ENCODE measurements at places on chromosomes 12 and 14.

- no peak for DNase-seq
Observed at GRCh38 chr14:104112113-104112505, 26.3 kb upstream of the KIF26A start.

DNA sequence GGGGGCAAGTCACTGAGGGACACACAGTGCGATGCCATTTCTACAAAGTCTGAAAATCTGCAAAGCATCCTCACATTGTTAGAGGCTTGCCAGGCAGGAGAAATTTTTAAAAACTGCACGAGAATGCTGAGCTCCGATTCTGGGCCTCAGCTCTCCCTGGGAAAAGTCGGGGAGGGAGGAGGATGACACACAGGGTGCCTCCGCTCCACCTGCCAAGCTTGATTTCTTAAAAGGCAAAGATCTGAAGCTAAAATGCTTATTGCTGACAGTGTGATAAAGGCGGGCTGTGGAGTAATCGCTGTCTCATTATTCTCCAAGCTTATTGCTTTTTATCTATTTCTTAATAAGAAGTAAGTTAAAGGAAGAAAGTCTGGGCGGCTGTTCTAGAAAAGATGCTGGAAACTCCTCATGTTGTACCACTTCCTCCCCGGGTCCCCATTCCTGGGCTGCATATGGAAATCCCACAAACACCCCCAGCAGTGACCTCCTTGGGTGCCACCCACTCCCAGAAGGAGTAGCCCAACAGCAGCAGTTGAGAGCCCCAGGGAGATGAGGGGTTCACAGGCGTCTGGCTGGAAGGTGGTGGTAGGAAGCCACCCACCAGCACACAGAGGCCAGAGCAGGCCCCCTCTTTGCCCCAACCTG, 55.0 kb downstream of the CCDC85C start:
- no peak for DNase-seq

DNA sequence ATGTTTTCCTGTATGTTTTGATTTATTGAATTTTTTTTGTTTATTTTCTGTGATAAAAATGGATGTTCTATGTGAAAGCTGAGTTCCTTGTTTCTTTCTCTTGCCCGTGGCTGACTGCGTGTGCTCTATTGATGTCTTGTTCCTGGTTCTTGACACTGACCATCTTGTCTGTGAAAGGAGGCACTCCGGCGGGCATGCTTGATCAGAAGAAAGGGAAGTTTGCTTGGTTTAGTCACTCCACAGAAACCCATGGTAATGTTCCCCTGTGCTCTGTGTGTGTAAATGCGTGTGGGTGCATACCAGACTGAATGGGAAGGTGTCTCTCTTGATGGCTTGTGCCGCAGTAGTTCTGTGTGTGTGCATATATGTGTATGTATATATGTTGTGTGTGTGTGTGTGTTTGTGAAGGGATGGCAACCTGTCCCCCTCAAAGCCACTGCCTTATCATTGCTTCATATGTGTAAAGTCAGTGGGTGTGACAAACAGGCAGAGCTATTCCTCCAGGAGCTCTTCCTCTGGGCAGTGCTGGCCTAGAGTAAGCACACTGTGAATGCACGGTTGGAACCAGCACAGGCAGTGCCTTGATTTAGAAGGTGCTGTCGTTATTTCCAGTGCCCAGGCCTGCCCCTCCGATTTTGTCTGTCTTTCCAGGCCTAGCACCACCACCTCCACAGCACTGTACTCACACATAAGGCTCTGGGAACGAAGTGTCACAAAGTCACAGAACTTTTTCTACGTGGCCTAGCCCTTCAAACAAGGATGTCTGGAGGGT, 247.3 kb upstream of the FKBP4 start:
- no peak for DNase-seq

DNA sequence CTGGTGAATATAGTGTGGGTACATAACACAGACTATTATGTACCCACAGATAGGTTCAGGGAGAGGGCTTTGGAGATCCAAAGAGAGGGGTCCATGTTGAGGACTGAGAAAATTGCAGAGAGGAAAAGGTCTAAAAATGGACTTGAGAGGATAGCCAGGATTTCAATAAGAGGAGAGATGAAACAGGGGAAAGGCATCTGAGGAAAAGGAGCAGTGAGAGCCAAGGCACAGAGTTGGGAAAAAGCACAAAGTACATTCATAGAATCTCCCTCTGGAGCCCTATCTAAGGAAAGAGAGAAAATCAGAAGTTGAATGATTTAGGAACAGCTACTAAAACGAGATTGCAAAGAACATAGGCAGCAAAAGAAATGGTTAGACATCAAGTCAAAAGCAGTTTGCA, 182.8 kb downstream of the SRGAP1 start:
- no peak for DNase-seq
